B cell (primary cell): ENCODE measurements at places on chromosomes 11 and 22. TPM values are rescaled to one million over a fixed set of nuclear protein-coding genes. Genes with fewer than 3 reads are reported as not detected.

- no peaks in the 10 kb centered on the region for H3K4me1 ChIP-seq
- no peak overlapping the region for H3K4me3 ChIP-seq
- DNase-seq = no peak
- H3K27me3 ChIP-seq = no peaks in the 10 kb centered on the region
Observed at GRCh38 chr11:71164621-71165020, 87.8 kb downstream of the SHANK2 start.

GRCh38 chr11:29368126-29368525, 648.7 kb downstream of the KCNA4 start:
- H3K4me3 ChIP-seq = no peak overlapping the region
- H3K27me3 ChIP-seq = no peaks in the 10 kb centered on the region
- no peaks in the 10 kb centered on the region for H3K4me1 ChIP-seq
- no peak overlapping the region for H3K27ac ChIP-seq

DNA sequence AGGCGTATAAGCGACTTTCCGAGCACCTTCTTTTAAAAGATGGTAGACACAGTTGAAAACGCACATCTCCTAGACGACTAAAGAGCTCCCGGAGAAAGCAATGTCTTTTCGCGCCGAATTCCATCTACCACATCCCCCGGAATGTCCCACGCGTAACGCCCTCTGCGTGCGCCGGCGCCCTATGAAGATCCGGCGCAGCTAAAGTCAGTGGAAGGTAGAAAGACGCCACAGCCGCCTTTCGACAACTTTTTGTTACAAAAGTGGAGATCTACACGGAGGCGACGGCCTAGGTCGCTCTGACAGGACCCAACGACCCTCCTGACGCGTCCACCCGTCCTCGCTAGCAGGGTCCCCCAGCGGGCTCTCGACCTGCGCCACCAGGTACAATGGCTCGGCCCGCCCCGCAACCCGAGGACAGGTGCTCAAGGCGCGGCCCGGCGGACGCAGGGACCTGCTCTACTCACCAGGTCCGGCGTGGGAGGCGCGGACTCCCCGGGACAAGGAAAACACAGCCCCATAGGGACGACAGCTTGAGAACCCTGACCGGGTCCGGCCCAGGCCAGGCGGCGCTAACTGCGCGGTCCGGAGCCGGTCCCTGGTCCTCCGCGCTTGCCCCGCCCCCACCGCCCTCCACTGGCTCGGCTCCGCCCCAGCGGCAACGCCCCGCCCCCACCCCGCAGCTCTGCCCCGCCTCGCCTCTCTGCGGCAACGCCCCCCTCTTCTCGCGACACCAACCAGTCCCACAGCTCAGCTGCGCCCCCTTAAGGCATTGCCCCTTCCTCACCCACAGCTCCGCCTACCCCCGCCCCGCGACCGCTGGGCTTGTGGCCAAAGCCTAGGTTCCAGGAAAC, at the start of gene SVIP:
Gene SVIP (minus strand): TSS at position 571 of the 851 bp plus-strand sequence. CDS start 53 bp downstream, at position 518.
- peak; percentile 93 for DNase-seq
- no peaks in the 10 kb centered on the region for H3K27me3 ChIP-seq
- H3K4me3 ChIP-seq = peak within 1 kb of the TSS; percentile 63

LDHA gene
- 113 and 144 TPM in 2 replicates for polyA plus RNA-seq

- no peak for DNase-seq
- H3K27ac ChIP-seq = no peak overlapping the region
- H3K4me1 ChIP-seq = no peaks in the 10 kb centered on the region
- no peaks in the 10 kb centered on the region for H3K36me3 ChIP-seq
- no peaks in the 10 kb centered on the region for H3K27me3 ChIP-seq
Observed at GRCh38 chr11:130515829-130516553, 67.5 kb downstream of the ADAMTS15 start.

DNA sequence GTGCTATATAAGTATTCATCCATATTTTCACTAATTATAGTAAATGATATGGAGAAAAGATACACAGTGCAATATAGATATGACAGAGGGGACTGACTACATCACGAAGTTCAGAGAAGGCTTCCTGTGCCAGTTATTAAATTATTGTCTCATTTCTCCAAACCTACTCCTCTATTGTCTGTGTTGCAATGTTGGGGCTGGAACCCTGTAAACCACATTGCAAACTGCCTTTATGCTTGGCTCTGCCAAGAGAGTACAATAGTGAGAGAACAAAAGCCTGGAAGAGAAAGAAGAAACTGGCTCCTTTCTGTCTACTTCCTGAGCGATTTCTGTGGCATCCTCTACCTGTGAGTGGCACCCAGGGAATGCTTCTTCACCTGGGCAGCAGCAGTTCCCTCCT, 46.4 kb downstream of the ME3 start:
- no peak for DNase-seq
- H3K27ac ChIP-seq = no peak overlapping the region
- no peaks in the 10 kb centered on the region for H3K4me1 ChIP-seq
- H3K4me3 ChIP-seq = no peak overlapping the region

PKDREJ gene
- not detected in 2 replicates for polyA plus RNA-seq
